Ureter (tissue), 1 donor: ENCODE measurements at places on chromosomes 13 and 19. TPM values are rescaled to one million over a fixed set of nuclear protein-coding genes. Genes with fewer than 3 reads are reported as not detected.

Gene MAST1
- total RNA-seq = 0.36 TPM

DNA sequence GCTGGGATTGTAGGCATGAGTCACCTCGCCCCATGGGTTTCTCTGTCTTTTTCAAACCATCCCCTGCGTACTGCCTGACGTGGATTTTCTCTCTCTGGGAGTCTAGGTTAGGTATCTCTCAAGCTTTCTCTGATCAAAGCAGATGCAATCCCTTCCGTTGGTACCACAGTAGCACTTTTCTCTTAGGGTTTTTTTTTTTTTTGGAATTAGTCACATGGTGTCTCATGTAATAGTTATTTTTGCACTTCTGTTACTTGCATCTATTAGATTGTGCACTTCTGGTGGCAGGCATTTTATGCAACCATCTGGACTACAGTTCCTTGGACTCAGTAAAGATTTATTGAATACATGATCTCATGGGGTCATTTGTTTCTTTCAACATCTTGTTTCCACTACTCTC is 72.1 kb downstream of the GPC6 start:
- DNase-seq = no peak

Gene ZNF536
- 15.8 TPM for total RNA-seq

Gene ARHGAP45
- 20.7 TPM for total RNA-seq

Gene PLPPR3
- not detected for total RNA-seq

Gene KLK14
- total RNA-seq = not detected

Gene ZNF530
- 5.3 TPM for total RNA-seq

DNA sequence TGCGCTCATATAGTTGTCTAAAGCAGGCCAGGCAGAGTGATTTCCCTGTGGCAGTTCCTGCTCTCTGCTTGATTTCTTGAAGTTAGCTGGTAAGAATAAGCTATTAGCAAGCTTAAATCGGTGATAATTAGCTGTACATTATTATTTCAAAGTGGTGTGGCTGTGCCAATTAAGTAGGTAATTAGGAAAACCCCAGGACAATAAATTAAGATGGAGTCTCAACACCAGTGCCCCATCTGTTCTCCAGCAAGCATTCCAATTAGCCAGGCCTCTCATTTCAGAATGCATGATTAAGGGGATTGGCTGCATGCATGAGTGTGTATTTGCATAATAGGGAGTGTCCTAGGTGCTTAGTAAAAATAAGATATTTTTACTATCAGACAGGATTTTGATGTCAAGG is 342.3 kb downstream of the GPC5 start:
- no peak for DNase-seq

Gene CEACAM5
- 0.36 TPM for total RNA-seq

- DNase-seq = no peak
Measured at GRCh38 chr13:24822640-24823039, 58.7 kb downstream of the RNF17 start.

DNA sequence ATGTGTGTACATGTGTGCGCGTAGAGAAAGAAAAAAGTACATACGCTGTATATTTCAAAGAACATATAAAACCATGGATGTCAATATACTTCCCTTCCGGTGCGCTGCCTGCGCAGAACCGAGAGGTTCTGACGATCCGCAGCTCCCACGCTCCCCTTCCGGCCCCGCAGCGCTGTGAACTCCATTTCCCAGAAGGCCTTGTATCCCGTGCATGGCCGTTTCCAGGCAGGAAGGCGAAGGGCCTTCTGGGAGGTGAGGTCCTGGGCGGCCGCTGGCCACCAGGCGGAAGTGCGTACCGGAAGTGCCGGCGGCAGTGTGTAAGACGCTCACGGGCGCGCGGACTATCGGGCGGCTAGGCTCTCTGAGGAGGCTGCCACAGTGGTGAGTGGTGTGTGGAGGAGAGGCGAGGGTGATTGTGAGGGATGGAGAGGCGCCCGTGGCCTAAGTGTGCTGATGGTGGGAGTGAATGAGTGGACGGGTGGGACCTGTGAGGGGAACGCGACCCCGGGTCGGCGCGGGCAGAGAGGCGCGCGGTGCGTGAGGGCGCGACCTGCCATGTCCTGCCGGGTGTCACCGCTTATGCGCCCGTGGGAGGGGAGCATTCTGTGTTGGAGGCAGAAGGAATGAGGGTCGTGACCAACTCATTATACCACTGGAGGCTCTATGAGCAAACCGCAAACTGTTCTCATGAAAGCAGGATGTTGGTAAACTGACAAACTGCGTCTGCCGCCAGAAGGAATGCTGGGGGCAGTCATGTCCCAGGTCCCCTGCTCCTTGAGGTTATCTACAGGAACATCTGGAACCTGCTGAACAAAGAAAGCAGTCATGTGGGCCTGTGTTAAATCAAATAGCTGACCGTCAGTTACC is at the start of gene ERVK3-1:
ERVK3-1 (plus strand) TSS at position 313 of the 867 bp plus-strand sequence. CDS start 6,792 bp downstream, outside the sequence.
- peak; percentile 95 for DNase-seq

Gene FOXO1
- 31.4 TPM for total RNA-seq

- DNase-seq = no peak
Measured at GRCh38 chr13:36778083-36778671, 40.8 kb upstream of the RFXAP start.
